ENCODE measurements at places on chromosomes 1 and 21.

- DNase-seq = no peak
Observed at GRCh38 chr1:24255226-24255625, 63.9 kb upstream of the GRHL3 start.

DNA sequence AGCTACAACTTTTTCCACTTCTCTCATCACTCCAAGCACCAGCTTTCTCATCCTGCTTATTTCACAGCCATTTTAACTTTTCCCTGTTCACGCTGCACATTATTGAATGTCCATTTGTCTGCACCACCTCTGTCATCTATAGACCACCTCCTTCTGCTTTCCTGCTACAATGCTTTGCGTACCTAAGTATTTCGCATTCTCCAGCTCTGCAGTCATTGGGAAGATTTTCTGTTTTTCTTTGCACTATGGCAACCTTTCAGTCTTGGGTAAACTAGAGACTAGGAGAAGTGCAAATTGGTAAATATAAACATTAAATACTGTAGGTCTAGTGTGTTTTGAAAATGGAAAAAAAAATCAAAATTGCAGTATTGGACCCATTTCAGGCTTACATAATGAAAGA is 835 bp downstream of the CCDC30 start:
- no peak for DNase-seq

- DNase-seq = no peak
Observed at GRCh38 chr1:69246710-69247109, 321.0 kb upstream of the LRRC7 start.

DNA sequence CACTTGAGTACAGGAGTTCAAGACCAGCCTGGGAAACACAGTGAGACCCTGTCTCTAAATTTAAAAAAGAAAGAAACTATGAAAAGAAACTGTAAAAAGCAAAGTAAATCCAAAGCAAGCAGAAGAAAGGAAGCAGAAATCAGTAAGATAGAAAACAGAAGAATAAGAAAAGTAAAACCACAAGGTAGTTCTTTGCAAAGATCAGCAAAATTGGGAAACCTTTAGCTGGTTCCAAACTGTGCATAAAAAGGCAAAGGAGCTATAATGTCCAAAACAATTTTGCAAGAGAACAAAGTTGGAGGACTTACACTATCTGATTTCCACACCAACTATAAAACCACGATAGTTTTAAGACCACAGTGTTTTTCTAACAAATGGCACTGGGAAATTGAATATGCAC is 218.8 kb downstream of the RPS6KC1 start:
- DNase-seq = no peak

DNA sequence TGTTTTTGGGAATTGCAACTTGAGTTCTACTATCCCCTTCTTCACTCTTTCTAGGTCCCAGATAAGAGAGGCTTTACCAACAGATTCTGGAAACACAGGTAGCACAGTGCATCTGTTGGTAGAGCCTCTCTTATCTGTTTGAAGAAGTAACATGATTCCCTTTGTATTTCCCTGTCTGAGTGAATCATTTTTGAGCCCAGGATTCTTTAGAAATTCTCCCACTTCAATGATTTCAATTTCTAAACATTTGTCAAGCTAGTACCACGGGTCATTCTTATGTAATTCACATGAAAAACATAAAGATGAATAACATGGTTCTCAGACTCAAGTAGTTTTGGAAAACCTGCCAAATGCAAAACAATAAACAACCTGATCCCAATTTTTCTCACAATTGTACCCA is 72.0 kb upstream of the DUSP10 start:
- DNase-seq = no peak

DNA sequence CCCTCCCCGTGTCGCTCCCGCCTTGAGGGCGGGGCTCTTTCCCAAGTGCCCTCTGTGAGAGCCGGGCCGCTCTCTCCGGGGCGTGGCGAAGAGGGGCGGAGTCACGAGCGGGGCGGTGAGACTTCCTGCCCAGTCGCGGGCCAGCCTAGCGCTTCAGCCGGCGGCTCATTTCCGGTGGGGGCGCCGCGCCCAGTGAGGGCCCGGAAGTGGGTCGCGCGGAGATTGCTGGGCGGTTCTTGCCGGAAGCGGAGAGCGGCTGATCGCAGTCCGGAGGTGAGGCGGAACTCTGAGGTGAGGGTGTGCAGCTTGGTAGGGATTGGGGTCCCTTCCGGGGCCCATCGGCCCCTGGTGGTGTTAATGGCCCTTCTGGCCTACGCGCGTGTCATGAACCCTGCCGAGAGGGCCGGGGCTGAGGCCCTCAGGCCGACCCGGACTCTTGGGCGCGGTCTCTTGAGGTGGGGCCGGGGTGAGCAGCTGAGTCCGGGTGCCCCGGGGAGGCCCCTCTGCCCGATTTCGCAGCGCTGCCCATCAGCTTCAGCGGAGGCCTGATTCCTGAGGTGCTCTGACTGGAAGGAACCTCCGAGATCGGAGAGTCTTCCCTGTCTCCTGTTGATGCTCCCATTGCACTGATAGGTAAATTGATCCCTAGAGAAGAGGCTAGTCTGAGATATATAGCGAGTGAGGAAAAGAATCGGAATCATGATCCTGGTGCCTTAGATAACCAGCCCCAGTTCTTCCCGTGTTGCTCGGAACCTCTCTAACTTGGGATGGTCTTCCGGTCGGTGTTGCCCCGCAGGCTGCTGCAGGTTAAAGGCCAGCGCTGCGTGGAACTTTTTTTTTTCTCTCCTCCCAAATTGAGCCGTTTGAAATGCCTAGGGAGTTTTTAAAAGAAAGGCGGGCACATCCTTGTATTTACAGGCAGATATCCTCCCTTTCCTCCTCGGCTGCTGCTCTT is at the start of gene CAP1:
TSS of gene CAP1 (plus strand) at position 219 of the 955 bp plus-strand sequence. CDS start 18,618 bp downstream, outside the sequence.
- DNase-seq = peak; percentile 87

GRCh38 chr1:107548276-107548675 is 407.4 kb downstream of the NTNG1 start:
- DNase-seq = no peak

- DNase-seq = no peak
Observed at GRCh38 chr1:89844241-89844807, 23.5 kb downstream of the LRRC8D start.

- no peak for DNase-seq
Observed at GRCh38 chr1:33634806-33635205, 162.4 kb downstream of the ZSCAN20 start.

DNA sequence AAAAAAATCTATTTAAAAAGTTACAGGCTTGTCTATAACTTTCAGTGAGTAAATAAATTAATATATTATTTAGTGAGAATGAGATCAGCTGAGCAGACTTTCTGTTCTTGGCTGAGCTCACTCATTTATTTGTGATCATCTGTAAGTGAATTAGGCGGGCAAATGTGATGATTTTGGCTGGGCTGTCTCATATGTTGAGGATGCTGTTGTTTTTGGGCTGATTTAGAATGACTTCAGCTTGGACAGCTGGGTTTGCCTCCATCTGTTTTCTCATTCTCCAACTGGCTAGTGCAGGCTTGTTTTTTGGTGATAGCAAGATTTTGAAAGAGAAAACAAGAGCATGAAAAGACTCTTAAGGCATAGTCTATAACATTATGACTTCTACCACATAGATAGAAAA is 475.8 kb upstream of the OLFM3 start:
- no peak for DNase-seq

DNA sequence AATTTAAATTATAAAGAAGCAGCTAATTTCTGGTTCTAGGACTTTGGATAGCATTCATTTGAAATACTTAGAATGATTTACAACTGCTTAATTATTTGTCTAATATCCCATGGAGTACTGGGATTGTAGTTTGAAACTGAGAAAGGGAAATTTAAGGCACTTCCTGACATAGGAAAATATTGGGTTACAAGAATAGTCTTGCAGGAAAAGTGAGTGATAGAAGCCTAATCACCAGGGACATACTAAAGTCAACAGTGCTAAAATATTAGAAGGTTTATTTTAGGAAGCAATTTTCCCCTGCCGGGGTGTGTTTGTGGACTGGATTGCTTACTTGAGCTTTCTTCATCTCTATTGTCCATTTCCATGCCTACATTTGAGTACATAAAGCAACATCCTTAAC is 661.6 kb downstream of the ADGRL2 start:
- DNase-seq = no peak

All from cerebellar nuclear complex (tissue), 1 donor.